PC-3 (cell line): ENCODE measurements at places on chromosomes 1 and 21. TPM values are rescaled to one million over a fixed set of nuclear protein-coding genes. Genes with fewer than 3 reads are reported as not detected.

DNA sequence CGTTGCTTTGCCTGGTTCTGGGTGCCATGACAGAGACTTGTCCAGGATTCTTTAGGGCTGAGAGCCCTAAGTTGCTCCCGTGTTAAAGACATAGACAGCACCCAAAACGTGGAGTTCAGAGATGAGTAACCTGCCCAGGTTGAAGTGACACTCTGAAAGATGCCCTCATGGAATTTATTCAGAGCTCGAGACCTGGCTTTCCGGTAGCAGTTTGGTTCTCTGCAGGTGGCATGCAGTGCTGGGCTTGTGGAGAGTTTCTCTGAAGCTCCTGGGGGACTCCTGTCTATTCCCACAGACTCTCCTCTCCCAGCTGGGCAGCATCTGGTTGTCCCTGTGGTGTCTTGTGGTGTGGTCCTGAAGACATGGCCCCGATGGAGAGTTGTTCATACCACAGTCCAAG is 241.0 kb downstream of the RHOU start:
- no peak for DNase-seq

DNA sequence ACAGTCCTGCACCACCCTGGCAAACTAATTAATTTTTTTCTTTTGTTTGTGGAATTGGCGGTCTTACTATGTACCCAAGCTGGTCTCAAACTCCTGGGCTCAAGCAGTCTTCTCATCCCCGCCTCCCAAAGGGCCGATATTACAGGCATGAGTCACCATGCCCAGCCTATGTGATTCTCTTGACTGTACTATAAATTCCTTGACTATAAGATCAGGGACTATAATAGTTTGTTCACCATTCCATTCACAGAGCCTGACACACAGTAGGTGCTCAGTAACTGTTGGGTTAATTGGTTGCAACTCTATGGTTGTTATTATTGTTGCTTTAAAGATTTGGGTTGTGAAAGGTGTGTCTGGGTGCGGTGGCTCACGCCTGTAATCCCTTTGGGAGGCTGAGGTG is 17.2 kb downstream of the DAP3 start:
- peak; percentile 73 for DNase-seq

- DNase-seq = no peak
These were observed 169.8 kb downstream of the ADGRL4 start for GRCh38 chr1:78836726-78837125.

DNA sequence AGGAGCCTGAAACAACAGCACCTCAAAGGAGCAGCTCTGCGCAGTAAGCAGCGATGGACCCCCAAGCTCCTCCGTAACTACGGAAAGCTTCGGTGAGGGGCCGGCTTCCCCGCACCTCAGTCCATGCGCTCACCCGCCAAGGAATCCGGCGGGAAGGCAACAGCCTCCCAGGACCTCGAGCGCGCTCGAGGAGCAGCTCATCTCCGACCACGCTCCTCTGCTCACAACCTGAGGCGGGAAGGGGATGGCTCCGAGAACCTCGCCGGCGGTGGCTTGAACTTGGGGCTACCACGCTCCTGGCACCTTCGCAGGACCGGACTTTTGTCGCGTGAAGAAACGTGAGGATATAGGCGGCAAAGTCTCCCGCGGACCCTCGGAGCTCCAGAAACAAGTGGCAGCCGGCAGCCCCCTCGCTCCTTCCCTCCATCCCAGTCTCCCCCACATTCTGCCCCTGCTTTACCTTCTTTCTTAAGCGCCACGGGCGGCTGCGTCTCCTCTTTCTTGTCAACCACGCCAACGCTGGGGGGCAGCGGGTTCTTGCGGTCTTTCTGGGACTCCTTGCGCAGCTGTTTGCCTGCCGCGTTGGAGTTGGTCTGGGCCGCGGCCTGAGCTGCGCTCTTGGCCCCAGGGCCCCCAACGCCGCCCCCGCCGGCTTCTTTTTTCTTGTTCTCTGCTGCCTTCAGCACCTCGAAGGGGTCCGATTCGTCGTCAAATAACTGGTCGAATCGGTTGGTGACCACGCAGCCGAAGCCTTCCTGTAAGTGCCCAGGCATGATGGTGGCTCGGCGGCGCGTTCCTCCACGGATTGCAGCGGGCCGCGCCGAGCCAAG is 459 bp downstream of the SERBP1 start:
- DNase-seq = peak; percentile 27

- no peak for DNase-seq
These were observed 9.2 kb downstream of the PHGDH start for GRCh38 chr1:119720866-119721440.

DNA sequence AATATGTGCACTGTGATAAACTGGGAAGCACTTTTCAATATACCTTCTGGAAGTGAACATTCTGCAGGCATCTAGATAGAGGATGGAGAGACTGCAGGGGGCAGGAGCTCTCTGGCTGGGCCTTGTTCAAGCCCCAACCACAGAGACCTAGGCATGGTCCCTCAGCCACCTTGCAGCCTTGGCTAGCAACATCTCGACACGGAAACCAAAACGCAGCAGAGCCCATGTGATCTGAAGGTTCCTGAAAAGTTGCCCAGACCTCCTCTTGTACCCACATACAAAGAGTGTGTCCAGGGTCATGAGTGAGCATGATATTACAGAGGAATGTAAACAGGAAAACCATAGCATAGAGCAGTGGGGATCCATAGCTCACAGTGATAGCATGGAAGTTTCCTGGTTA is 33.1 kb upstream of the SAMD11 start:
- no peak for DNase-seq

GRCh38 chr1:61332196-61332753 is 249.9 kb downstream of the NFIA start:
- DNase-seq = no peak

DNA sequence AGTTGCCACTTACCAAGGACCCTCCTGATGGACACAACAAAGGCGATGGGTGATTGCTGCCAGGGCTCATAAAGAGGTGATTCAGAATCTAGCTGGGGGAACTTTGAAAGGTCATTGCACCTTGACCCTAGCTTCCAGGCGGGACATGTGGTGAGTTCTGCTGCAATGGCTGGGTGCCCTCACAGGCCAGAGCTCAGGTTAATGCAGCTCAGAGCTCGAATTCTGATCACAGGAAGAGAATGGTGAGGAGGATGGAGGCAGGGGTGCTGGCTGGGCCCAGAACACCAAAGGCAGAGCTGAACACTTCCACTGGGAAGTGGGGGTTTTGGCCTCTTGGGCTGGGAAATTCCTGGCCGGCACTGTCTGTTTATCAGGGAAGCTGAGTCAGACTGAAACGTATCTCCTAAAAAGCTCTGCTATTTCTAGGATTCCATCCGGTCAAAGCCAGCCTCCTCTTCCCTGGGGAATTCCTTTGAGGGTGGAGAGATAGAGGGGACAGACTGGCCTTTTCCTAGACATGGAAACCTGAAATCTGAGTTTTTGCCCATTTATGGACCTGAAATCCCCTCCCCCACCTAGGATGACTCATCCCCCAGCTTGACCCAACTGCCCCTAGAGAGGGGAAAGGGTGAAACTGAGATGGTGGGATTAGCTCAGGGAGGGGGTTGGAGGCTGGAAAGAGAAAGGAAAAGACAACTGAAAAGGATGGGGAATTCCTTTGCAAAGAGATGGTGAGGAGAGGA is 27.2 kb downstream of the NUAK2 start:
- DNase-seq = peak; percentile 87

DNA sequence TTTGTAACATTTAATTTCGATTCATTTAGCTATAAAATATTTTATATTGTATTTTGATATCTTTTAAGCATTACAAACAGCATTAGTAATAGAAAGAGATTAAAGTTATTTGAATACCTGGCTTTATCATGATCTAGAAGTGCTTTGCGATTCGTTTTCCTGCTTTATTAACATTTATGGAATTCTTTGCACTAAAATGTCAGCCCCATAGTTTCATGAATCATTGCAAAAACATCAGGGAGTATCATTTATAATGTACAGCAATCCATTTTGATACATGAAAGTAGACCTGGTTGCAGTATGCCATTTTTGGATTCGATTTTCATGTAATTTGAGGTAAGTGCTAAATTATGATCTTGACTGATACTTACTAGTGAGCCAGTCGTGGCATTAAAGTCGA is 108.0 kb upstream of the DPYD start:
- DNase-seq = peak; percentile 76

DNA sequence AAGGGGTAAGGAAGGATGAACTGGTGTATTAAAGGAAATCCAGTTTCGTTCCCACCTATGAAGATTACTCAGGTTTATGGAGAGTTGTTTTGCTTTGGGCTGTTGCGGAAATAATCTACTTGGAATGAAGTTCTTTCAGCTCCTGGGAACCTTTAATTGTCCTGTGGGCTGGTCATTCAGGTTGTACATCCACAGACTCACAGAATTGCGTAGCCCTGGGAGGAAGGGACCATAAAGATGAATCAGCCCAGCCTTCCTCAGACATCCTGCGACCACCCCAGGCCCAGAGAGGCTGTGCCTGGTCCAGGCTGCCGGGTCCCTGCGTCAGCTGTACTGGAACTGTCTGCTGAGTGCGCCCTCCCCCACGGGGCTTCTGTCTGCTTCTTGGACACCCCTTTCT is 72.7 kb downstream of the GALNT2 start:
- DNase-seq = peak; percentile 32

DNA sequence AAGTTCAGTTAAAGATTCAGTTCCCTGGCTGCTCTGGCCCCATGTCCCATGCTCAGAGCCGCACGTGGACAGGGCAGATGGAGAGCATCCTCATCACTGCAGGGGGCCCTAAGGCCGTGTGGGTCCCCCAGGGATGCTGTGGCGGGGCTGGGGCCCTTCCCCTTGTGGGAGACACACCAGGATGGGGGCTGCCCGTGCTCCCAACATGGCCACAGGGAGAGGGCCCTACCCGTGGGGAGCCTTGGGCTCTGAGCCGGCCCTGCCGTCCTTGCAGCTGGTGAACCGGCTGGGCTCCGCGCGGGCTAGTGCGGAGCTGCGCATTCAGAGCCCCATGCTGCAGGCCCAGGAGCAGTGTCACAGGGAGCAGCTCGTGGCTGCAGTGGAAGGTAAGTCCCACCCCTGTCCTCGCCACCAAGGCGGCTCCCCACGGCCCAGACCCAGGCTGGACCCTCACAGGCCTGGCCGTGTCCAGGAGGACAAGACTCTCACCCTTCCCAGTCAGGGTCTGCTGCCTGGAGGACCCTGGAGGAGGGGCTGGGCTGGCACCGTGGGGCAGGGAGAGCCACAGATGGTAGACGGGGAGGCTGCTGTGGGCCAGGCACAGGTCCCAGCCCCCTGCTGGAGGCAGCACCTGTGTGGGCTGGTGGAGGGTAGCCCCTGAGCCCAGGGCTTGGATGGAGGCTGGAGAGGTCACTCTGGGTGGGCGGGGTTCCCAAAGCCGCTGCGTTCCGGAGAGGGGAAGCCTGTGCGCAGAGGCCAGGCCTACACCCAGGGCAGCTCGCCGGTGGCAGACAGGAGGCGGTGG is 53.8 kb downstream of the TRIM11 start:
- DNase-seq = no peak

DNA sequence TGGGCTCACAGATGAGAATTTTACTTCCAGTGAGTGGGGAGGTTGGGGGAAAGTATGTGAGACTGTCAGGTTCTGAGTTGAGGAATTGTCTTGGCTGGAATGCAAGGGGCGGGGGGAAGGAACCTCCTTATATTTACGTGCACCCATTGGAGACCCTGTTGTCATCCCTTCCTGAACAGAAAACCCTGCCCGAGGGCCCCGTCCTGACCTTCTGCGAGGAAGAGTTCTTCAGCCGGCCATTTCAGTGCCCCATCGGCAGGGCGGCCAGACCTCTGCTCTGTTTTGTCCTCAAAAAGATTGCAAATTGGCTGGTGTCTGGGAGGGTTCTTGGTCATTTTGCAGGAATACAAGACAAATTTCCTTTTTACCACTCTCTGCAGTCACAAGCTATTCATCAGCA is 7.1 kb downstream of the KIF26B start:
- DNase-seq = no peak

DNA sequence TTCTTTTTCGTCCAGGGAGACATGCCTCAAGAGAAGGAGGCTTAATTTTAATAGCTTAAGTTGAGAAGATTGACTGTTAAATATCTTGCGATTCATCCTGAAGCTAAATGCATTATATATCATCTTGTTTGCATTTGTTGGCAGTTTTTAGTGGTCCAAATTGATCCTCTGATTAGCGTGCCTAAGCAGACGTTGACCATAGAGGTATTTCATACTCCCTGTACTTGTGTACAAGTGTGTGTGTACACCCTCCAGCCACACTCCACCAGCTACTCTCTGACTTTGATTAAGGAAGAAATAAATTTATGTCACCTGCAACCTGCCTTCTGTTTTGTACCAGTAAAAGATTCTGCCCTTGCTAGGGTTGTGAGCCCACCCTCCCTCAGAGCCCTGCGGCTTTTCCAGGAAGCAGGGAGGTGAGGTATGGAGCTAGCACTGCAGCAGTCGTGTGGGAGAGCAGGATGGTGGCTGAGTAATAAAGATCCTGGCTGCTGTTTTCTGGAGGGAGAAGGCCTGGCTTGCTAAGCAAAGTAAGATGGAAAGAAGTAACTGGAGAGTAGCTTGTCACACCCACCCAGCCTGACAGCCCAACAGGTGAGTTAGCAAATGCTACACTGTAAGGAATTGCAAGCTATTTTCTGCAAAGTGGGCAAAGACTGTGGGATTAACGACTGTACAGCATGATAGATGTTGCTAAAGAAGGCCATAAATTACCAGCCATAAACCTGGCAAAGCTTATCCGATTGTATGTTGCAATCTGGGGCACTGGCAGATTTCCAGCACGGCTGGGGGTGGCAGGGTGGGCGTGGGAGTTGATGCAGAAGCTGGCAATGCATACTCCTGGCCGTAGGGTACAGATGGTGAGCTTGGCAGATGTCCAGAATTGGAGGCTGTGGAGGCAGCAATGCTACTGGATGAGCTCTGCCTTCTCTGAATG is 170.2 kb downstream of the TNR start:
- no peak for DNase-seq

DNA sequence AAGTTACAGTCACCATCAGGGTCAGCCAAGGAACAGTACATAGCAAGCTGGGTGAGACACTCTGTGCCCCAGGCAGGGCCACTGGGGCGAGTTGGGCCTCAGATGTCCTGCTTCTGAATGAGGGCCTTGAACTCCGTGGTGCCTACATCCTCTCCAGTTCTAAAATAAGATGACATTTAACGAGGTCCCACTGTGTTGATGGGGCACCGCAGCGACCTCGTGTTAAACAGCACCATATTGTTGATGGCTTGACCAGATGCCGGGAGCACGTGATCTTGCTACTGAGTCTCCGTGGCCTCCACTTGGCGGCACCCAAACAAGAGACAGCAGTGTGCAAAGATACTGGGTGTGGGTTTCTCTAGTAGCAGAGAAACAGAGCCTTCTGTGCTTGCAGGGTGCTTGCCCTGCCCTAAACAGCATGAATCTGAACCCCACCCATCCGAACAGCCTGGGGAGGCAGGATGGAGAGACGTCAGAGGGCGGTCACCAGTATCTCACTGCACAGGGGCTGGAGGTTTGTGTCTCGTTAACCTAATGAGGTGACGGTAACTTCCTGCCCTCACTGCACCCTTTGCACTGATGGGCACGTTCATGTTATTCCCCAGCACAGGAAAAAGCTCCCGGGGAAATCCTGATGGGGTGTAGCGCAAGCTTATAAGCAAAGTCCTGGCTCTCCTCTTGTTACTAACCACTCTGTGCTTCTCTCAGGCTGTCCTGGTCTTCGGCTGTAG is 324.4 kb downstream of the AJAP1 start:
- no peak for DNase-seq

The ADAM30 gene
- not detected in 2 replicates for total RNA-seq

The ADGRL4 gene
- not detected in 2 replicates for total RNA-seq

The ZBTB48 gene
- 42.7 and 47.2 TPM in 2 replicates for total RNA-seq

The S100A3 gene
- total RNA-seq = 4.6 and 7.9 TPM in 2 replicates

The FCGR1A gene
- total RNA-seq = not detected in 2 replicates

The OR2T35 gene
- total RNA-seq = not detected in 2 replicates

The NR1I3 gene
- total RNA-seq = not detected in 2 replicates
